ENCODE measurements at places on chromosomes 3 and 15. TPM values are rescaled to one million over a fixed set of nuclear protein-coding genes. Genes with fewer than 3 reads are reported as not detected.

The ARIH1 gene
- 19.7 TPM for total RNA-seq

DNA sequence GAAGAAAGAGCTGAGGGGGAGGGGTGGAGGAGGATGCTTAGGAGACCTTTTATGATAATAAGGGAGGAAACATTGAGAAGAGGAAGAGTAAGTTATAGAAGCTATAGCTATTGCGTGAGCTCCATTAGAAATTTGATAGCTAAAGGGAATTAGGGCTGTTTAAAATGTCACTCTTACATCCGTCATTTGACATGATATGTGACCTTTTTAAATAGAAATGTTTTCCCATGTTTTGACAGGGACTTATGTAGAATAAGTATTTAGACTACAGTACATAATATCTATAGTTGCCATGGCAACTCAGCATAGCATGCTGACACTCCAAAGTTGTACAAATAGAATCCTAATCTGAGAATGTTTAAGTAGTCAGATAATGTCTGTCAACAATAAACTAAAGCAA lies 19.2 kb downstream of the RAD51 start:
- no peak for DNase-seq

- DNase-seq: no peak
These were observed 56.7 kb downstream of the DGKG start for GRCh38 chr3:186305286-186305685.

The C3orf85 gene
- not detected for total RNA-seq

The OCA2 gene
- not detected for total RNA-seq

DNA sequence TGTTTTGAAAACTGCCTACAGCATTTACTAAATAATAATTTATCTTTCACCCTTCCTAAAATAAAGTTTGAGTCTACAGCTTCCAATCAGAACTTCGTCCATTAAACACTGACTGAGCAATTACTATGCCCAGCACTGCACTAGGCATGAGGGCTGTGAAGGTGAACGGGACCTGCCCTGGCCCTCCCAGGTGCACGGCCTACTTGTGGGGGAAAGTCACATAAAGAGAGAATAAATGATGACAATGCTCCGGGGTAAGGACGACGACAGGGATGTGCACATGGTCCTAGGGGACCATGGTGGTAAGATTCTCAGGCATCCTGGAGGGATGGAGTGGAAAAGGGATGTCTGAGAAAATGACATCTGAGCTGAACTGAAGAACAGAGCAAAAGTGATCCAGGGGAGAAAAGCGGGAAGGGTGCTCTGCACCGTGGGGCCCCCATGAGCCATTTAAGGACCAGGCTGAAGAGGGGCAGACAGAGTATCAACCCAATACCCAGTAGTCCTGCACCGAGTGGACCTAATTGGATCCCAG lies 11.5 kb downstream of the PLA2G4F start:
- DNase-seq: no peak

The UROC1 gene
- not detected for total RNA-seq

DNA sequence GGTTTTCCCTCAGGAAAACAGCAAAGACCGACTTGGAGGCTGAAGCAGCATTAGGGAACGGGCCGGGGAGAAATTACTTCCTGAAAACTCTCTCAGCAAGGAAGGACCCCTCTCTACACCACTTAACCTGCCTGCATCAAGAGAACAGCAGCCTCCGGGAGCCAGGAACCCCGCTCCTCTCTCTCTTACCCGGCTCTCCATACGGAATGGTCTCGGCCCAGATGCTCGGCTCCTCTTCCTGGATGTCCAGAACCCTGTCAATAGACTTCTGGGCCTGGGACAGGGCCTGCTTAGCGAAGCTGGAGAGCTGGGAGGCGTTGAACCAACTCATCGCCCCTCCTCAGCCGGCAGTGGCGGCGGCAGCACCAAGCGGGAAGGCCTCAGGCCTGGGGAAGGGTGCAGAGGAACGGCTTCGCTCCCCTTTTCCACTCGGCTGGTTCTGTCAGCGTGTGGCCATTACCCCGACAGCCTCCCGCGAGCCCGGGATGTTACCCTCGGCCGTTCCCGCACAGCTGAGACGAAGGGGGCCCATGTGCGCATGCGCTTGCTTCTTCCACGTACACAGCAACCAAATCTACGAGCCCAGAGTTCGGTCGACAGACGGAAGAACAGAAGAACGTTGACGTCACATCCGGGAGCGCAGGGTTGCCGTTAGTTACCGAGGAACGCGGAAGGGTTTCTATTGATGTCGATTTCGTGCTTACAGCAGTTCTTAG lies at the start of gene TMF1:
TMF1 (minus strand) TSS at position 578 of the 716 bp plus-strand sequence; CDS start at position 331, 247 bp downstream.
- DNase-seq: peak; percentile 92

- DNase-seq: no peak
These were observed 266.3 kb downstream of the RPLP1 start for GRCh38 chr15:69718916-69719315.

GRCh38 chr15:86213420-86213819 lies 133.7 kb downstream of the AGBL1 start:
- DNase-seq: no peak

The CAMK1 gene
- total RNA-seq: 5.0 TPM

GRCh38 chr3:193507566-193507965 lies 47.1 kb downstream of the ATP13A4 start:
- no peak for DNase-seq

The SPINT1 gene
- not detected for total RNA-seq

The UQCC5 gene
- total RNA-seq: not detected

GRCh38 chr3:112047264-112047663 lies 12.7 kb downstream of the TMPRSS7 start:
- no peak for DNase-seq

DNA sequence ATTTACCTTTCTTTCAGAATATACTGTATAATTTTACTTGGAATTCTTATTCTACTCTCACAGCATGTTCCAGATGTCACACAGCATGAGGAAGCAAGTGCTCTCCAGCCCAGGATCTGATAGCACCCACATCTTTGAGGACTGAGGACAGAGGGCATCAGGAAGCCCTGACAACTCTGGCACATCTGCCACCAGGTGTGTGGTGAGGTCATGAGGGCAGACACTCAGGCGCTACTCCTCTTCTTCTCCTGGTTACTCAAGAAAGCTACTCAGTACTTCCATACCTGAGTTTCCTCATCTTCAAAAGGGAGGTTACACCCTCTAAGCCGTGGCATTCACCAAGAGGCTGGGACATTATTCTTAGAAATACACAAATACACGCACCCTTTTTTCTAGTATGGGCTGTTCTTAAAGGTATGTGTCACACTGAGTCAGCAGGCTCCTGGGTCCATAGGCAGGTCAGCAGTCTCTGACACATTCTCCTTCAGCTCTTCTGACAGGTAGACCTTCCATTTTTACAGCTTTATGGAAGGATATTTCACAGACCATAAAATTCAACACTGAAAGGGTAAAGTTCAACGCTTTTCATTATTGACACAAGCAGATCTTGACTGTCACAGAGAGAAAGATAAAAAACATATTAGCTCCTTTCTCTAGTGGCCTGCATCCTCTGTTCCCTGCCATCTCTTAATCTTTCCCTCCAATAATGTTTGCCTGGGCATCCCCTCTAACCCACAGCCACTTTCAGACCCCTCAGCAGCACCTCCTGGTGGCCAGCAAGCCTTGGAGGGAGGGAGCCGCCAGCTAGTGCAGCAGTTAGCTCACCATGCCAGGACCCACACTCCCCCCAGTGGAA lies 103.2 kb upstream of the TJP1 start:
- peak; percentile 60 for DNase-seq

The GCHFR gene
- total RNA-seq: 4.4 TPM

- DNase-seq: no peak
These were observed 136.7 kb upstream of the CHRM5 start for GRCh38 chr15:33831646-33832045.

DNA sequence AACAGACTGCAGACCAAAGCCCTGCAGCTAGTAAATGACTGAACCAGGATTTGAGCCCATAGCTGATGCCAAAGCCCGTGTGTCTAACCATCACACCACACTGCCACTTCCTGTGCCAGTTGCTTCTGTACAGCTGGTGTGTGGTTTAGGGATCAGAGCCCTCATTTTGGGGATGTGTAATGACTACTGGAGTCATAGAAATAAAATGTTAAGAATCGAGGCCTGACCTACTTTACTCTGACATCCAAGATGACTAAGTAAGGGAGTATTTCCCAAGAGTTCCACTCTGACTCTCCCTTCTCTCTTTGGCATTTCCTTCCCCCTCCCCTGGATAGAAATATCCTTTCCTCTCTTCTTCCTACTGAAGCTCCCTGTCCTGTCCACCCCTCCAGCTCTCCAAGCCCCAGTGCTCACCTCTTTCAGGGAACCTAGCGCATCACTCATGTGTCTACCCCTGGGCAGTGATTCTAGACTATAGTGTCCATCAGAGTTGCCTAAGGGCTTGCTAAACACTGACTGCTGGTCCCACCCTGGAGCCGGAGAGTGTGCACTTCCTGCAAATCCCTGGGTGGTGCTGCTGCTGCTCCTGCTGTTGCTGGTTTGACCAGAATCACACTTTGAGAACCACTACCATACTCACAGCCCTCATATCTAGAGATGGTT lies 53.8 kb downstream of the MGLL start:
- DNase-seq: peak; percentile 93

DNA sequence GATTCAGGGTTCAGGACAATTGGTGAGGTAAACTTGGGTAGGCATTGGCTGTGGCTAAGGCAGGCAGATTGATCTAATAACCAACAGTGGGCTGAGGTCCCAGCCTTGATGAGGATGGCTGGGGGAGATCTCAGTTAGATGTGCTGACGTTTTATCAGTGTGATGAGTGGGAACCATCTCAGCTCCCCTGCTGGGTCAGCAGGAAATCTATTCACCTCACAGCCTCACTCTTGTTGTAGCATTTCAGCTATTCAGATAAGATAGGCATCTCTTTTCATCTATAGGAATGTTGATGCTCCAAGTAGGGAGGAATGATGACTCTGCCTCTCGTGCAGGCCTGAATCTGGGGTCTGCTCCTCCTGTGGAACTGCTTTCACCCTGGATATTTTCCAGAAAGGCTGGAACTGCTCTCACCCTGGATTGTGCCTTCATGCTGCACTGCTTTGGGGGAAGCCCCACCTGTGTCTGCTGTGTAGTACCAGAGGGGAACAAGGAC lies 973.7 kb downstream of the NSUN3 start:
- DNase-seq: no peak

- DNase-seq: no peak
These were observed 205.4 kb upstream of the TRIM42 start for GRCh38 chr3:140472306-140473020.

DNA sequence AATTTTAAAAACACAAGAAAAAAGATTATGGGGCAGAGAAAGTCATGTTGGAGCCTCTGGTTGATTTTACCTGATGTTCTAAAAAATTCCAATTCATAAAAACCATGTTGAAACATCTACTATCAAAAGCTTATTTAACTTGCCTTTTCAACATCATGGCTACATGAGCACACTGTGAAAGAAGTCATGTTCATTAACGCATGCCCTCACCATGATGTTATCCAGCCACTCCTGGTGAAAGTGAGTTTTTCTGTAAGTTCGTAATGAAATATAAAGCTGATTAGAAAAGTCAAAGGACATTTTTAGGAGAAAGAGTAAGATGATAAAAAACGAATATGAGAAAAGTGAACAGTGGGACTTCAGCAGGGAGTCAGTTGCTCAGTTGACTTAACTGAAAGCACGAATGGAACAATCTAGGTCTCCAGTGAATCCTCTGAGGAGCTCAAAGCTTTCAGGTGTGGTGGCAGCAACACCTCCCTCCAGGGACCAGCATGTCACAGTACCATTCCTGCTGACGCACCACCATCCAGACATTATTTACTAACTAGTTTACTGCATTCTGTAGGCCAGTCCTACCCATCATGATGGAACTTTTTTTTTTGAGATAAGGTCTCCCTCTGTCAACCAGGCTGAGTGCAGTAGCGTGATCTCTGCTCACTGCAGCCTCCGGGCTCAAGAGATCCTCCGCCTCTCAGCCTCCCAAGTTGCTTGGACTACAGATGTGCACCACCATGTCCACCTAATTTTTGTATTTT lies 95.2 kb downstream of the MEIS2 start:
- DNase-seq: no peak

The TRAK1 gene
- total RNA-seq: 8.2 TPM

DNA sequence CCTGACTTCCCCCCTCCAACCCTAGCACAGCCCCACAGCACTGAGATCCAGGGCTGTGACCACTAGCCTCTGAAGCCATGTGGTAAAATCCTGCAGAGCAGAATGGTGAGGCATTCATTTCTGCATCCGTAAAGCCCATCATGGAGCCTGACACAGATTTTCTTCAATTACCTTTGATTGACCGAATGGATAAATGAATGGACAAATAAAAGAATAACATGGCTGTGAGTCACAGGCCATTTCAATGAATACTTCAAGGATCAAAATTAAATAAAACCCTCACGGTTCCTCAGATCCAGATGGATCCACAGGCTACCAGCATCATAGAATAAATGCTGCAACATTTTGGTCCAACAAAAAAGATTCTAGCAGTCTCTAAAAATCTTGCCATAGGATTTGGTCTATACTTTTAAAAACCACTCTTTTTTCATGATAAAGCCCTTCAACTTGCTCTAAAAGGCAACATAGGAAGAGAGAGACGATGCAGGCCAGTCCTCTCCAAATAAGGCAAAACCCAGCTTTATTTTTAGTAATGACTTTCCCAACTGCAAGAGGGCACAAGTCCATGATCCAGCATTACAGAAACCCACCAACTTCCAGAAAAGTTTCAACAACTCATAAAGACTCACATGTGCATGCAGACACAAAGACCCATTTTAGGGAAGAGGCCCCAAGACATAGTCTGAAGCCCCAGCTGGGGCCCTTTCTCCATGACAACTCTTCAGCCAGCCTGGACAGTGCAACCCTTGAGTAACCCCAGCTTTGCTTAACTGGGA lies 52.4 kb upstream of the MRPS22 start:
- DNase-seq: no peak

Data from MG63 (cell line).